ENCODE measurements at places on chromosomes 4 and X. TPM values are rescaled to one million over a fixed set of nuclear protein-coding genes. Genes with fewer than 3 reads are reported as not detected.
A peak's percentile ranks its signal among the peaks of the same experiment; 100 is the strongest.

DNA sequence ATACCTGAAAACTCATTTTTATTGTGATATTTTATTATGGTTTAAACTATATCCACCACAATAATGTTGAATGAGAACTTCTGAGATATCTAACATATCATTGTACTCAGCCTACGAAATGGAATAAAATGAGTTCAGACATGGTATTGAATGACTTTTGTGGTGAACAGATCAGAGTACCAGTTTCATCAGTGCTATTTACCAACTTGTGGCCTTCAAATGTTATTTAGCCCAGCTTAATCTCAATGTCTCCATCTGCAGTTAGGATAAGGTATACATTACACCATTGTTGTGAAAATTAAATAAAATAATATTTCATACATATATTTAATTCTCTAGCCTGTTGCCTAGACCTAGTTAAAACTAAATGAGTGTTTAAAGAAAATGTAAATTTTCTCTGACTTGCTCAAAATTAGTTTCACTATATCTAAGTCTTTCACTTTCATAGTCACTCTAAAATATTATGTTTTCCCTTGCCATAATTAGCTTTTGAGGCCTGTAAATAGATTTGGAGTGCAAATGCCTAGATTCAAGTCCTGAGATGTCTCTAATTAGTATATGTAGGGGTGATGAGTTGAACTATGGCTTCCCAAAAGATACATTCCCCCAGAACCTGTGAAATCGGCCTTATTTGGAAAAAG lies 594.2 kb downstream of the STPG2 start:
- H3K4me3 ChIP-seq = no peak overlapping the region
- DNase-seq = no peak
- H3K4me1 ChIP-seq = no peaks in the 10 kb centered on the region
- no peaks in the 10 kb centered on the region for H3K27me3 ChIP-seq

DNA sequence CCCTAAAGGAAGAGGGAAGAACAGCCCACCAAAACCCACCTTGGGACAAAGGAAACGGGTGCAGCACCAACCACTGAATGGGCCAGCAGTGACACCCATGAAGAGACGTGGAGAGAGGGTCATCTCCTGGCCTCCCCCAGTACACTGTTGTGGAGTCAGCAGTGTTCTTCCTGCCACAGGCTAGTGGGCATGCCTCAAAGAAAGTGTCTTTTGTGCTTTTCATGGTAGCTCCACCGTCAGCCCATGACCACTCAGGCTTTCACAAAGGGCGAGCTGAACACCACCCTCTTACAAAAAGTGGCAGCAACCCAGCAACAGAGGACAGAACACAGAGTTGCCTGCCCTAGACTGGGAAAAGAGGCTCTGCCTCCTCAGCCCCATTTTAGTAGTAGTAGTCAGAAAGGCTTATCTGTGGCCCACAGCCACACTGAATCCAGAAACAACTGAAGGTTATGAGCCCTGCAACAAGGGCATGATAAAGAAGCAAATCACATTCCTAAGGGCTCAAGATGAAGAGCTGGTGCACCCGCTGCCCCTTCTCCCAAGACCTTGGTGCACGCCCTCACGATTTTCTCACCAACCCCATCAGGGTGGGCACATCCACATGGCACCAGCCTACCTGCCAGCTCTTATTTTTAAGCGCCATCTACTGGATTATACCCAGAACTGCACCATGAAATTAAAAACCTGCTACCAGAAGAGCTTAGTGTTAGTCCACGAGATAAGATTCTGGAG lies 53.1 kb downstream of the RAB28 start:
- no peaks in the 10 kb centered on the region for H3K4me1 ChIP-seq
- no peaks in the 10 kb centered on the region for H3K36me3 ChIP-seq
- no peak overlapping the region for H3K27ac ChIP-seq
- no peaks in the 10 kb centered on the region for H3K27me3 ChIP-seq
- DNase-seq = no peak

GRCh38 chrX:139720136-139720535 lies 12.2 kb upstream of the MCF2 start:
- no peaks in the 10 kb centered on the region for H3K4me1 ChIP-seq
- no peaks in the 10 kb centered on the region for H3K27me3 ChIP-seq
- H3K36me3 ChIP-seq = no peaks in the 10 kb centered on the region
- no peak overlapping the region for H3K27ac ChIP-seq
- DNase-seq = no peak

GRCh38 chr4:152609481-152609880 lies 70.3 kb downstream of the TMEM154 start:
- no peaks in the 10 kb centered on the region for H3K27me3 ChIP-seq
- no peak for DNase-seq
- H3K27ac ChIP-seq = no peak overlapping the region
- no peak overlapping the region for H3K4me3 ChIP-seq
- no peaks in the 10 kb centered on the region for H3K4me1 ChIP-seq

DNA sequence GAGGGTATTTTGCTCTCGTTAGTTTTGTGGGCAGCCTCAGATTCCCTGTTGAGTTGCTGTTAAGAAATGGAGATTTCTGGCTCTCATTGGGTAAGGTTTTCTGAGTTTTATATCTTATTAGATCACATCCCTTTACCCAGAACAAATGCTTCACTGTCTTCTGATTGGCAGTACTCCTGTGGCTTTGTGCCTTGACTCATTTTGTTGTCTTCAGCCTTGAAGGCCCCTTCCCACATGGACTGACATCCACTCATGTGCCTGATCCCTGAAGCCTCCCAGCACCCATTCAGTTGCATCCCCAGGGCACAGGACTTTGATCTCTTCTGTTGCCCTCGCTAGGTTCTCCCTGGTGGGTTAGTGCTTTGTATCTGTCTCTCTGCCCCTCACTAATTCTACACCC lies 10.4 kb downstream of the MED28 start:
- no peak for DNase-seq
- no peaks in the 10 kb centered on the region for H3K27me3 ChIP-seq
- H3K27ac ChIP-seq = no peak overlapping the region
- no peak overlapping the region for H3K4me3 ChIP-seq
- H3K4me1 ChIP-seq = no peaks in the 10 kb centered on the region
- H3K36me3 ChIP-seq = peaks cover 99% of the 10 kb centered on the region

- H3K27me3 ChIP-seq = peaks cover 15% of the 10 kb centered on the region
- no peak overlapping the region for H3K27ac ChIP-seq
- no peak overlapping the region for H3K4me3 ChIP-seq
Observed at GRCh38 chr4:7186516-7187167, 5.7 kb upstream of the SORCS2 start.

GRCh38 chr4:15557786-15558550 lies 88.3 kb downstream of the CC2D2A start:
- H3K27ac ChIP-seq = no peak overlapping the region
- H3K27me3 ChIP-seq = no peaks in the 10 kb centered on the region
- DNase-seq = no peak
- H3K36me3 ChIP-seq = no peaks in the 10 kb centered on the region

- H3K4me3 ChIP-seq = peak overlapping the region; percentile 59
- DNase-seq = no peak
- H3K4me1 ChIP-seq = peaks cover 4% of the 10 kb centered on the region
- H3K27me3 ChIP-seq = no peaks in the 10 kb centered on the region
- peak overlapping the region; percentile 89 for H3K27ac ChIP-seq
- no peaks in the 10 kb centered on the region for H3K36me3 ChIP-seq
Observed at GRCh38 chr4:140757232-140757630, 1.0 kb upstream of the TBC1D9 start.

DNA sequence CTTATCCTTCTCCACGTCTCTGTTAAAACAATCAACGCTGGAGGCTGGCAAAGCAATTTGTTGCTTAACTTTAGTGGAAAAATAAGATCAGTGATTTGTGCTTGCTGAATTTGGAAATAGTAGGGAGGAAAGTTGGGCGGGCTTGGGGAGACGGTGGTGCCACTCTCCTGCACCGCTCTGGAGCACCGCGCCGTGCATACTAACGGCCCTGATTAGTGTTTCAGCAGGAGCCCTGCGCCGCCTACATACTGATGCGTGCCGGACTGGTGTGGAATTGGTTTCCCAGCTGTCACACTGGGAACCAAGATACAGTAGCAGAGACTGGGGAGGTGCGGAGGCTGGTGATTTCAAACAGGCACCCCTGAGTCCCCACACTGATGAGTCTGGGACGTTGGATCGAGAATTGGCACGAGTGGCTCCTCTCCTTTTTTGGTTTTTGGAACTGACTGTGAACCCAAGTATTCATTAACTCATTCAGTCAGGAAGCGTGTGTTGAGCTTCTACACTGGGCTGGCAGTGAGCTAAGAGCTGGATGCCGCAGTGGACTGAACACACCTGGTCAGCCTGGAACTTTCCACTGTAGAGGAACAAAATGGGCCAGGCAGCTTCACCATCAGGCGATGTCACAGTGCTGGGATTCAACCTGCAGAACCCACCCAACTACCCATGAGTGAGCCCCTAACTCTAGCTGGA lies 29.0 kb upstream of the PSAPL1 start:
- no peak for DNase-seq
- no peaks in the 10 kb centered on the region for H3K27me3 ChIP-seq
- no peak overlapping the region for H3K27ac ChIP-seq
- H3K4me1 ChIP-seq = no peaks in the 10 kb centered on the region

The MAML3 gene
- total RNA-seq = 2.4 TPM

The VCX3A gene
- not detected for total RNA-seq

The DSPP gene
- total RNA-seq = not detected
